Inflammatory macrophage (primary cell): ENCODE measurements at places on chromosomes 7 and 10.

DNA sequence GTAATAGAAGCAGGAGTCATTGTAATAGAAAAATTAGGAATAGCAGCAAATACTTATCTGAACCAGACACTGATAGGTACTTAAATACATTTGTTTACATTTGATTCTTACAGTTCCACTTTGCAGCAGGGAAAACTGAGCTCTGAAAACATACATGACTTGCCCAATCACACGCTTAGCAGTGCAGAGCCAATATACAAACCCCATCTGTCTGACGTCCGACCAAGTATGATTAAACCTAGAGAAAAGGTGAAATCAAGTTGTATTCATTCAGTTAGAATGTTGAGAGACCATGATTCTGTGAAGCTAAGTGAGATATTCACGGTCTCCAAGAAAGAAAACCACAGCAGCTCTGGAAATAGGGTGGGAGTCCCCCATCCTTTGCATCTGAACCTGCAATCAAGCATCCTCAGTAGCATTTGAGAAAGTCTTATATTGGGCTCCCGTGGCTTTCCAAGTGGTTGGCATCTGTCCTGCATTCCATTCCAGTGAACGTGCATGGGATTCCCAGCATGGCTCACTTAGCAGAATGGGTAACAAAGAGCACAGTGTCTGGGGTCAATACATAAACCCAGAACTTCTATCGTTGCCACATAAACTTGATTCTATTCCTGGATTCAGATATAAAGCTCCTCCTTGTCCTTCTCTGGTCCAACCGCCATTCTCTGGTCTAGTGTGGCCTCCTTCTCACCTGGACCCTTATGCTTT is 148.7 kb upstream of the RSU1 start:
- DNase-seq: no peak

GRCh38 chr10:45004661-45005060 is 3.9 kb downstream of the ZNF22 start:
- DNase-seq: no peak

DNA sequence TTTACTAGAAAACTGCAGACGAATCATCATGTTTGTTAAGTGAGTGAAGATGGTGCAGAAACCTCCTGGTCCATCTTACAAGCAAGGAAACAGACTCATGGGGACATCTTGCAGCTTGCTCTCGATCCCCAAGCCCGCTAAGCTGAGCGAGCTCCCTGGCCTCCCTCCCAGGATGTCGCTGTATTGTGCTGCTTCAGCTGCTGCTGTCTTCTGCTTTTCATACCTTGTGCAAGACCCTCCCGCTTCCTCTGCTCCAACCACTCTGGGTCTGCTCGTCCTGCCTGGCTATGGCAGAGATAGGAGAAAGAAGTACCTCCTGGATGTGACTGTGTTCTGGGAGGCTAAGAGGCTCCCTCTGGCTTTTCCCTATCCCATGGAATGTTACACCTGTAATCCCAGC is 285.2 kb upstream of the FZD8 start:
- no peak for DNase-seq

- DNase-seq: no peak
Measured at GRCh38 chr7:13945670-13946069, 43.8 kb downstream of the ETV1 start.

DNA sequence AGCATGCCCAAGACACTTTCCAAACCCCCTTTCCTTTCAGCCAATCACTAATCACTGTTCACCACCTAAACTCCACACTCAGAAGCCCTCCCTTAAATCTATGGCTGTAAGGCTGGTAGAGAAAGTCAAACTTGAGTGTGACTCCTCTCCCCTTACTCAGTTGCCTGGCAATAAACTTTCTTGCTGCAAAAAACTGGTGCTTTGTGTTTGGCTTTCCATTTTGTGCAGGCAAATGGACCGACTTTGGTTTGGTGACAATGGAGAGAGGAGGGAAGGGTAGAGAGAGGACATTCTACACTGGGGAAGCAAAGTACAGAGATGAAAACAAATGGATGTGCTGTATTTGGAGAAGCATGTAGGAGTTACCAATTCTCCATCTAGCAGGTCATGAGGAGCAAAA is 84.9 kb downstream of the SLC25A13 start:
- no peak for DNase-seq
